Activated naive CD4-positive, alpha-beta T cell treated with Interleukin-2 at 50 U/mL for 16 hours (primary cell): ENCODE measurements at places on chromosomes 7 and 10.

GRCh38 chr7:42476255-42476654 is 239.2 kb upstream of the GLI3 start:
- no peak for DNase-seq

GRCh38 chr10:5559642-5560141 is 34.9 kb downstream of the CALML3 start:
- no peak for DNase-seq

DNA sequence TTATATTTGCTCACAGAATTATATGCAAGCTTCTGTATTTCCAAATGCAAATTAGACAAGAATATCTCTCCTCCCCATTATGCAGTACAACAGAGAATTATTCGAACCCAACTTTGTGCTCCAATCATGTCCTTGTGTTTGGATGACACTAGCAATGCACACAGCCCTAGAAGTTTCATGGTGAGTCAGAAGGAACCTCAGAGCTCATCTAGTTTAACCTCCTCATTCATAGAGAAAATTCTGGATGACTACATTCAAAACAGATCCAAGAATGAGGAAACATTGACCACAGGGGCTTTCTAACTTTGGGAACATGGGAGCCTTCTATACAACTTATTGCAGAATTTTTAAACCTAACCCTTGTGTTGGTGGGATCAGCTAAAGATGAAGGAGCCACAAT is 12.8 kb upstream of the ARID5B start:
- DNase-seq, result no peak

DNA sequence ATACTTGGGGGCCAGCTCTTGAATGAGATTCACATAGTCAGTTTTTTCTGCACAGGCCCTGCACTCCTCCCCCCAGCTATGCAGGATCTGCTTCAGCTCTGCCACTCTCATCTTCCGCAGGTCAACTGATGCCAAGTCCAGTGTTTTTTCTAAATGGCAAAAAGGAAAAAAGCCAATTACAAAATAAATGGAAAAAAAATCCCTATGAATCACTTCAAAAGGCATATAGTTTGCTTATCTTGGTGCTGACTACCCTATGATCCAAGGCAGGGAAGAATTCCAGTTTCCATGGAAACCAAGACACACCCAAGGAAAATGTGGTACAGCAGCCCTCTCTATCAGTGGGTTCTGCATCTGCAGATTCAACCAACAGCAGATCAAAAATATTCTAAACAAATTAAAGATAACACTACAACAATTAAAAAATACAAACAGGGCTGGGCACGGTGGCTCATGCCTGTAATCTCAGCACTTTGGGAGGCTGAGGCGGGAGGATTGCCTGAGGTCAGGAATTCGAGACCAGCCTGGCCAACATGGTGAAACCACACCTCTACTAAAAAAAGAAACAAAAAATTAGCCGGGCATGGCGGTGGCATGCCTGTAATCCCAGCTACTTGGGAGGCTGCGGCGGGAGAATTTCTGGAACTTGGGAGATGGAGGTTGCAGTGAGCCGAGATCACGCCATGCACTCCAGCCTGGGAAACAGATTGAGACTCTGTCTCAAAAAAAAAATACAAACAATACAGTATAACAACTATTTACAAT is 17.6 kb downstream of the CDNF start:
- no peak for DNase-seq

- DNase-seq, result no peak
Observed at GRCh38 chr7:108580298-108580697, 10.6 kb downstream of the DNAJB9 start.

- no peak for DNase-seq
Observed at GRCh38 chr10:95613330-95613729, 43.2 kb downstream of the ALDH18A1 start.

GRCh38 chr7:8178353-8178752 is 83.6 kb downstream of the ICA1 start:
- DNase-seq, result no peak

DNA sequence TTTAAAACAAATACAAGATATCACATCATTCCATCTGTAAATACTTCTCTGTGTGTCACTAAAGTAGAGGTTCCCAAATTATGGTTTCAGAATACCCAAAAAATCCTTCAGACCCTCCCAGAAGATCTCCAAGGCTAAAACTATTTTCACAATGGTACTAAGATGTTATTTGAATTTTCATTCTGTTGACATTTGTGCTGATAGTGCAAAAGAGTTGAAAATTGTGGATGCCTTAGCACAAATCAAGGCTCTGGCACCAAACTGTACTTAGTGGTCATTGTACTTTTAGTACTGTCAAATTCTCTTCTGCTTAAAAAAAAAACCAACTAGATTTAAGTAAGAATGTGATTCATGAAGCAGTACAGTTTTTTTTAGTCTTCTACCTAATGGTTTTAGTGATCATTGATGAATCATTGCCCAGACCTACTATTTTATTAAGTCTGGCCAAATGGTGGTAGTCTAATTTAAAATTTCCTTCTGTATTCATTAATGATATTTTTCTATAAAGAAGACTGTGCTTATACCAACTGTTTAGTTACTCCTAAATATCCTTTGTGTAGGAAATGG is 50.5 kb downstream of the TPST1 start:
- DNase-seq, result no peak

- DNase-seq, result no peak
Observed at GRCh38 chr7:22867589-22867988, 44.9 kb upstream of the TOMM7 start.

- no peak for DNase-seq
Observed at GRCh38 chr7:4169455-4169854, 512.6 kb upstream of the FOXK1 start.

- no peak for DNase-seq
Observed at GRCh38 chr7:51589111-51589510, 272.5 kb upstream of the COBL start.
